GM13977 (cell line): ENCODE measurements at places on chromosomes 4 and X.

DNA sequence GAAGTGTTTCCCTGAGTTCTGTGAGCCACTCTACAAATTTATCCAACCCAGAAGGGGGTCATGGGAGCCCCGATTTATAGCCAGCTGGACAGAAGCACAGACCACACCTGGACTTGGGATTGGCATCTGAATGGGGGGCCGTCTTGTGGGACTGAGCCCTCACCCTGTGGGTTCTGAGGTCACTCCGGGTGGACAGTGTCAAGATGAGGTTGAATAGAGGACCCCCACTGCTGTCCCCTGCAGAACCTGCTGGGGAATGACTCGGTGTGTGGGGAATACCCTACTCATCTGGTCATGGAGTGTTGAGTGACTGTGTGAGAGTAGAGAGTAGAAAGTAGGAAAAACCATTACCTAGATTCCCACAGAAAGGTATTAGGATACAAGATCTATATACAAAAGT, 67.5 kb downstream of the ZFYVE28 start:
- no peak for DNase-seq

DNA sequence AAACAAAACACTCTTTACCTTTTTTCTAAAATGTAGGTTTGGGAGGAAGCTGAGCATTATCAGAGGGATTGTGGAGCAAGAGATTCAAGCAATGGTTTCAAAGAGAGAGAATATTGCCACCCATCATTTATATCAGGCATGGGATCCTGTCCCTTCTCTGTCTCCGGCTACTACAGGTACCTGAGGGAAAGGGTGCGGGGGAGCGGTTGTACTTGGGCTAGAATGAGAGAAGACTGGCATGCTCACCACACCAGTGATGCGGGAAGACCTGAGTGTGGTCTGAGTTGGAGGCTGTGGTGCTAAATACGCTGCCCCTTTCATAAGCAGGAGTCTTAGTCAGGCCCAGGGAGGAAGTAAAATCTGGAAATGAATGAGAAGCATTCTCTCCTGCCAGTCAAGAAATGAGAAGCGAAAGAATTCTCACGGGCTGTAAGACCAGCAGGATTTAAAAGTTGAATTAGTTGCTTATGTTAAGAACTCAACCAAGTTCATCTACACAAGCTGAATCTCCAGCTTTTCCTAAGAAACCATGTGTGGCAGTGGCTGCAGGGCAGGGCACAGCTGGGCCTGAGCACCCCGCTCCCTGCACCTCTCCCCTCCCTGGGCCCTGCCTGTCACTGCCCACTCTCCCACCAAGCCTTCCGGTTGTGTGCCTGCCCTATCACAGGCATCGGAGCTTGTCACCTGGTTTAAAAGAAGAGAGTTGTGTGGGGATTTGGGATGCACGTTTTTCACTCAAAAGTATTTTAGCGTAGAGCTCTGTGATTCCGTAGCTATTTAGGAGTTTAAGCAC, 24.8 kb upstream of the MSANTD1 start:
- DNase-seq, result no peak

DNA sequence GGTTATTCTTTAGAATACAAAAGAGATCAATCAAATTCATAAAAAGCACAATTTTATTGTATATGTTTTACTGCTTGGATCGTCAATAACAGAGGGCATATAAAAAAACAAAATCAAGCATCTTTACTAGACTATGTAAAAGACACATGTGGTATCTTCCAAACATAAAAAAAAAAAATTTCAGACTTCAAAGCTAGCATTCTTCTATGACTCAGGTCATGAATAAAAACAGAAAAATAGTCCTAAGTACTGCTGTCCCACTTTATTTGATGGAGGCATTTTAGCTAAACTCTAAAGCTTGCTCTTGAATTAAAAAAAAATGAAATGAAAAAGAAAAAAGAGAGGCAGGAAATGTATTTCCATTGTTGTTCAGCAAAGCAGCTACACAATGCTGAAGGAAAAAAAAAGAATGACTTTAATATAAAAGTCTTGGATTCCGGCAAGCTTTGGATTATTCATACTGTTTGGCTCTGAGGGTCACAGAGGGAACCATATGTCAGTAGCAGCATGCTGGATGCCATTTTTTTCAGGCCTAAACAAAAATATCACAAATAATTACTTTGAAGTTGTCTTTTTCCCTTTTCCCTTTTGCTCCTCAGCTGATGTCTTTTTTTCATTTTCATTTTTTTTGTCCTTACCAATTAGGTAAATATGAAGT, 249.1 kb upstream of the DIAPH2 start:
- no peak for DNase-seq

- peak; percentile 8 for DNase-seq
Observed at GRCh38 chrX:79159800-79160199, 15.3 kb downstream of the GPR174 start.

- no peak for DNase-seq
Observed at GRCh38 chrX:15056044-15056443, 182.8 kb downstream of the MOSPD2 start.
